T-helper 17 cell (primary cell): ENCODE measurements at places on chromosomes 5 and 9.

- DNase-seq, result no peak
Observed at GRCh38 chr9:137192859-137193258, 4.4 kb downstream of the SSNA1 start.

DNA sequence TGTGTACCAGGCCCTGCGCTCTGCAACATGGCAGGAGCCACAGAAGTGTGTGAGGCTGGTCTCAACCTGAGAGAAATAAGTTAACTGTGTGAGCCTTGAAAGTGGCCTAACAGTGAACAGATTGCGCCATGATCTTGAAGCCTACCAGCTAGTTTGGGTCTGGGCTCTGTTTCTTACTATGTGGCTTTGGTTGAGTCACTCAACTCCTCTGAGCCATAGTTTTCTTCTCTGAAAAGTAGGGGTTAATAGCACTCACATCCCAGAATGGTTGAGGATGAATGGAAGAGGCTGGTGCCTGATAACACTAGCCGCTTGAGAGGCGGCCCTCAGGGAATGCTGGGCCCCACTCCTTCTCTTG lies 121.5 kb downstream of the RGS3 start:
- no peak for DNase-seq

DNA sequence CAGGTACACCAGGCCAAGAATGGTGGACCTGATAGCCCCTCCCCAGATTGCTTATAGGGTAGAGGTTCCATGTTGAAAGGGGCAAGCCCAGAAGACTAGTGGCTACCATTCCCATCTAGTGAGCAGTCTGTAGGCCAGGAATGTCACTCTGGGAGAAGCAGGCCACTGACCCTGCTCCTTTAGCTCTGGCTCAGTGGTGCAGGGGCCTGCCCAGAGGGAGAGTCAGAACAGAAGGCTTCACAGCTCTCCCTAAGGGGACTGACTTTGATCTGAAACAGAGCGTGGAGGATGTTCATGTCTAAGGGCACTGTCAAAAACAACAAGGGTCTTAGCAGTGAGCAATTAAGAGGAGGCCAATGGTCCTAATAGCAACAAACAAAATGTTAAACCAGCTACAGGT lies 81.7 kb downstream of the ZNF354C start:
- no peak for DNase-seq

- no peak for DNase-seq
Observed at GRCh38 chr9:74642376-74642775, 145.2 kb downstream of the RORB start.

GRCh38 chr5:78373231-78373630 lies 12.8 kb downstream of the SCAMP1 start:
- no peak for DNase-seq

DNA sequence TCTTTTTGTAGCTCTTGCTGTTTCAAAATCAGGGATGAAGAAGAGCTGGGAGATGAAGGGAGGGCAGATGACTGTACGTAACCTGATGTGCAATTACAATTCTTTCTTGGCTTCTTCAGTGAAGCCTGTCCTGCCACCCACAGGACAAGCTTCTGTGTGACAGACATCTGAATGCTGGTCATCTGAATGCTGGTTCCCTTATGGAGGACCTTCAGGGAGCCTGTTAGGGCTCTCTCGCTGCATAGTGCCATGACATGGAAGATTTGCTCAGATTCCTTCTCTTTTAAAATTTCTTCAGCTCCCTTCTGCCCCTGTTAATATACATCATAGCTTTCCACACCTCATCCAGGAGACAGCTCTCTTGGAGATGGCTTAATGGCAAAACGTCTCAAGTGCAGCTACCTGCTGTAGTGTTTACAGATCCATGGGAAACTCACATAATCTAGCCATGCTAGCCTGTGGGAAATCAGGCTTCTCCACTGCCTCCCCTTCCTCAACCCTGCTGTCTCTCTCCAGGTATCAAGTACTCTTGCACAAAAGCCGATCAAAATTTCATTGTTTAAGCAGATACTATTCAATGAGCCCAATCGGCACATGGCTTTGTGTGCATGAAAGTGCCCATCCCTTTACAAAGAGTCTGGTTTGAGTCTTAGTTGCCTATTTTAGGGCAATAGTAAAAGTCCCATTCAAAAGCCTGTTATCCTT lies 134.6 kb downstream of the RAB3C start:
- no peak for DNase-seq

- no peak for DNase-seq
Observed at GRCh38 chr9:94693485-94694204, 32.9 kb upstream of the AOPEP start.

- no peak for DNase-seq
Observed at GRCh38 chr5:53246042-53246836, 136.7 kb upstream of the MOCS2 start.

DNA sequence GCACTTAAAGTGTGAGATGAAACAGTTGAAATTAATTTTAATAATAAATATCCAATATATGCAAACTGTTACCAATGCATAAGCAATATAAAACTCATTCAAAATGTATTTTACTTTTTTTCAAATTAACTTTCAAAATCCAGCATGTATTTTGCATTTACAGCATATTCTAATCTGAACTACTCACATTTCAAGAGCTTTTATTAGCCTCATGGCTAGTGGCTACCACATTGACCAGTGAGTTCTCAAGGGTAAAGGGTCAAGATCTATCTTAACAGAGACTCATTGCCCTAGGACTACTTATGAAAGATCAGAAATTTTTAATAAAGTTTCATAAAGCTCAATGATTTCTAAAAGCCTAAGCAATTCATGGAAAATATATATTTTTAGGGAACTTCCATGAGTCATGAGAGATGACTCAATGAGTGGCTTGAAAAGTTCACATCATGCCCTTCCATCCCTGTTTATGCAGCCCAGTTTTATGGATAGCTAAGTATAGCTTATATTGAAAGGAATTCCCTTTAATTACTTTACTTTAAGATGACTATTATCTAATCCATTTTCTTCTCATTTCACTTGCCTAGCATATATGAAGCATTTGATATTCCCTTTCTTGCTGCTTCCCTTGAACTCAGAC lies 608.6 kb downstream of the SLCO4C1 start:
- DNase-seq, result no peak

DNA sequence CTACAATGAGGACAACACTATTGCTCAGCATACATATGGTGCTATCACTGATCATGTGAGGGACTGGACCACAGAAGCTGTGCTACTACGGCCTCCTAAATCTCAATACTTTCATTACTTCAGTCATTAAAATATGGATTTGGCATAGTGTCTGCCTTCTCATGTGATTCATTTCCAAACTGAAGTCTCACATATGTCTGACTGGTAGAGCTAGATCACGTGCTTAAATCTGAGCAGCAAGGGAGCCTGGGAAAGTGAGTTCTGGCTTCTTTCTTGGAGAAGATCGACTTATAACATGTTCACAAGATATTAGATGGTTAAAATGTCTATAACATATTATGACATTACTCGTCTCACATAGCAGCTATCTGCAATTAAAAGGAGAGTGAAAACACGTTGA lies 8.3 kb downstream of the KIF4B start:
- no peak for DNase-seq

- DNase-seq, result no peak
Observed at GRCh38 chr5:175842951-175843793, 28.2 kb upstream of the CPLX2 start.

DNA sequence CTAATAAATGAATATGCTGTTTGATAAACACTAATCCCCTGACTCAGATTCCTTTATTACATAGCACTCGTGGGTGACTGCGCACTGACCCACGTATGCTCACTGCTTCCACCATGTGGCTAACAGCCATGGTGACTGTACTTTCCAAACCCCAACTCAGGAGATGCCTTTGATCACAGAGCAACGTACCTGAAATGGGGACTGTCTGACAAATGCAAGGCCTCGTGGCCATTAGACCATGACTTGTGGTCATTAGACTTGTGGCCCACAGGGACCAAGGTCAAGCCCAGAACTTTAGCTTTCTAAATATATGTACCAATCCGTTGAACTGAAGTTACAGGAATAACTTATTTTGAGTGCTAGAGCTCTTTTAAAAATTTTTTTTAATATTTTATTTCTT lies 46.6 kb downstream of the CYFIP2 start:
- DNase-seq, result peak; percentile 38

DNA sequence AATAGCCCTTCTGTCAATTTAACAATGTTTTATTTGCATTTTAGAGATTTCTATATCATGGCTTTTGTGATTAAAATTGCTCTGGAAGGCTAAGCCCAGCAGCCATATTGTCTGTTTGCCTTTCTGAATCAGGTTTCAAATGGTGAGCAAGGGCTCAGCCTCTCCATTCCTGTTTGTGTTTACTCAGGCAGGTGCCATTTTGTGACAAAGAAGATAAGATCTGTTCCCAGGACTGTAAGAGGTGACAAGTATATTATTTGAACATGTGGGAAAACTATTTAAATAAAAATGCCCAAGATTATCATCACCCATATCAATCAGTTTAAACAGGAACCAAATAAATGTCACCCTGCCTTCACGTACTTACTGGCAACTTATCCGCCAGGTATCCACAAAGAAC lies 641.3 kb upstream of the KLF4 start:
- DNase-seq, result no peak

DNA sequence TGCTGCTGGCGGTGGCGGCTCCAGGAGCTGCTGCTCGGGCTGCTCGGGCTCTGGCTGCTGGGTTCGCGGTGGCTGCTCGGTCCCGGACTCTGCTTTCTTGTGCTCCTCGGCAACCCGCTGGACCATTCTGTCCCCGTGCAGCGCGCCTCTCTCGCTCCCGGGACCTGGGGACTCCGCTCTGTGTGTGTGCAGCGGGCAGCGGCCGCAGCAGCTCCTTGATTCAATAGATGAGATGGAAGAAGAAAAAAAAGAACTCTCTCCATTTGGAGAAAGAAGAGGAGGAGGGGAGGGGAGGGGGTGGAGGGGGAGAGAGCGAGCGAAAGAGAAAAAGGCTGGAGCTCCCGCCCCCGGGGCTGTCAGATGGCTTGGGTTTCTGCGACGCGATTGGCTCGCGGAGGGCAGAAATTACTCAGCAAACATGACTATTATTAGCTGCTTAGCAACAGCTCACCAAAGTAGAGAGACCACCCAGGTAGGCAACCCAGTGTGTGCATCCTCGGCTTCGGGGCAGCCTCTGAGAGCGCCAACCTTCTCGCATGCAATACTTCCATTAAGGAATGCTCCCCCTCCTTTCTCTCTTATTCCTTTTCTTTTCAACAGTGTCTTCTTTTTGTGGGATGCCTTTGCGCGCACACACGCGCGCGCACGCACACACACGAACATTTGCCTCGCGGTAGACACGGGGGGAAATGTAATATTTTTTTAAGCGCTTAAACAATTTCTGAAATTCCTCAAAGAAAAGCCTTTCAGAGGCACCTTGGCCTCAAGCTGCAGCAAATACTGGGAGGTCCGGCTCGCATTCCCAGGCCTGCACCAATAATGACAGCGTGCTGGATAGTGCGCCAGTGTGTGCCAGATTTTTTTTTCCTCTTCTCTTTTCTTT lies 7.6 kb downstream of the PTCH1 start:
- peak; percentile 36 for DNase-seq

DNA sequence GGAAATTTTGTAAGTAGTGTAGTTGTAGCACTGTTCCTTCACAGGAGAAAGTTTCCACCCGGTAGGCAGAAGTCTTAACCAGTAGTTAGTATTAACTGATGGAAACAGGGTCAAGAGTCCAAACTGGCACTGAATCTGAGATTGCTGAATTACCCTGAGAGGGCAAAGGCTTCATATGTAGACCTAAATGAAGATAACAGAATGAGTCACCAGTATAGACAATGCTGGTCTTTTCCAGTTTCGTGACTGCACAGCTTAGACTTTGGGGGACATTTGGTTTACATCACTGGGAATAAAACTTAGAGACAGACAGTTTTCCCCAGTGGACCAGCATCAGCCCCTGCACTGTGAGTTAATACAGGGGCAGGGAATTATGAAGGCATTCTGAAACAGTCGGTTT lies 60.5 kb downstream of the PCSK5 start:
- DNase-seq, result no peak

DNA sequence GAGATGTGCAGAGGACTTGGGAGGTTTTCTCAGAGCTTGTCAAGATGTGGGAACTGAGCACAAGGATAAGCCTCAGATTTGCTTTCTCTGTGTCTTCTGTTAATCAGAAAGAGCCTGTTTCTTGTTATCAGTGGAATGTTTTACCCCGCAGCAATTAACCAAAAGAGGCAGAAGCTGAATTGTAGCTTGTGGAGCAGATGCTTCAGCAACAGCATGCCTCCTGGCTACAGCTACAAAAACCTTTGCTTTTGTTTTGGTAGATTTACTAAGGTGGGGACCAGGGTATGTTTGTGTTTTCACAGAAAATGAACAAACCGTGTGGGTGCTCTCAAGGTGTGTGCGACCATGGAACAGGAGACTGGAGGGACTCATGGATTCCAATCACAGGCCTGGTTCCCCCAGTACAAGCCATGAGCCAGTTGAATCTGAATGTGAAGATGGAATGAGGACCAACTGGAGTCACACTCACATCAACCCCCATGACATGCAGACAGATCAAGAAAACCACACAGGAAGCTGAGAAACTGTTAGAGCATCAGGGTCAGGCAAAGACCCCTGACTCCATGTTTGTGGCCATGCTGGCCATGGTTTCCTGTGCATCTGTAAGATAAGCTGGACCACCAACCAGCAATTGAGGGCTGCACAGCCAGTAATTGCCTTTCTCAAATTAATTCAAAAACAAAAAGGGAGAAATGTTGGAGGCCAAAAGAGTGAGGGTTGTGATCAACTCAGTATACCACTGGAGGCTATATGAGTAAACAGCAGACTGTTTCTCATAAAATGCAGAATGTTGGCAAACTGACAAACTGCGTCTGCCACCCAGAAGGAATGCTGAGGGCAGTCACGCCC lies 6.9 kb downstream of the UGT3A2 start:
- DNase-seq, result no peak

- no peak for DNase-seq
Observed at GRCh38 chr5:78523314-78524193, 125.0 kb downstream of the LHFPL2 start.

GRCh38 chr9:21266733-21267484 lies 27.1 kb upstream of the IFNA14 start:
- DNase-seq, result no peak

DNA sequence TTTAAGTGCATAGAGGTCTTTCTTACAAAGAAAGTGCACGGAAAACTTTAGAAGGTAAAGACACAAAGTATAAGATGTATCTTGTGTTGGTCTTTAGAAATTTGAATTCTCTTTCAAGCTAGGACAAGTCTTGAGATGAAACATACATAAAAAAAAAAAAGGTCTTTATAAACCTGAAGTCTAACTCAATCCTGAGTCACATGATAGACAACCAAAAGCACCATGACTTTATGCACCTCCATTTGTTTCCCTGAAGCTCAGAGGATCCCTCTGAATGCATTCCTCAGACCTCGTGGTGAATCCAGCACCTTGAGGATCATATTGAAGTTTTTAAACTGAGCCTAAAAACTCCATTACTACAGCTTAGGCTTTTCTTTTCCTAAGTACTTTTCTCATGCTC lies 91.8 kb downstream of the RAB3C start:
- DNase-seq, result no peak

DNA sequence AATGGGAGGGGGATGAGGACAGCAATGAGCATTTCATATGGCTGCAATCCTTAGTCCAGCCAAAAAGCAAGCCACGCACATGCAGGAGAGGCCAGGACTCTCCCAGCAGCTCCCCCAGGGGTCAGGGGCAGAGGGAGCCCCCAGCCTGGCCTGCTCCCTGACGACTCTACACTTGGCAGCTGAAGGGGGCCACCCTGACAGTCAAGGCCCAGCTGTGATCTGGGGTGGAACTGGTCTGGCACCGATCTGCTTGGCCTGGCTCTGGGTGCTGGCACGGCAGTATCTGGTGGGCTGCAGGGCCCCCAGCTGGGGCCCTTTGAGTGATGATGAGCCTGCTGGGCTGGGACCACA lies 118.1 kb downstream of the ADAMTS2 start:
- DNase-seq, result no peak
